ENCODE measurements at places on chromosomes 11 and 22.
A peak's percentile ranks its signal among the peaks of the same experiment; 100 is the strongest.

DNA sequence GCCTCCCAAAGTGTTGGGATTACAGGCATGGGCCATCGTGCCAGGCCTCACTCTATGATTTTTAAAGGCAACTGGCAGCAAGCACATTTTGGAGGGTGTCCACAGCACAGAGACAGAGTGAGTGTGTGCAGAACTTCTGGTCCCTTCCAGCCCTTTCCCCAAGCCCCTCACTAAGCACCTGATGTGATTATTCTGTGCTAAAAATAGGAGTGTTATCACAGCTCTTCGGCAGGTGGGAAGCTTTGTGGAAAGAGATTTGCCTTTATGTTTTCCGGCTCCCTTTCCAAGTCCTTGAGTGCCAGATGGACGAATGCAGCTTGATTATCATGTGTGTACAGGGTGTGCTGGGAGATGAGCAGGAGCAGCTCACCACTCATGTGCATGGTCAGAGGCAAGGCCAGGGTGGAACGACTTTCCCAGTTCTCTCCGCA is 310.8 kb downstream of the DDX10 start:
- no peak for DNase-seq

GRCh38 chr11:116194156-116194904 is 578.5 kb downstream of the BUD13 start:
- DNase-seq, result no peak

DNA sequence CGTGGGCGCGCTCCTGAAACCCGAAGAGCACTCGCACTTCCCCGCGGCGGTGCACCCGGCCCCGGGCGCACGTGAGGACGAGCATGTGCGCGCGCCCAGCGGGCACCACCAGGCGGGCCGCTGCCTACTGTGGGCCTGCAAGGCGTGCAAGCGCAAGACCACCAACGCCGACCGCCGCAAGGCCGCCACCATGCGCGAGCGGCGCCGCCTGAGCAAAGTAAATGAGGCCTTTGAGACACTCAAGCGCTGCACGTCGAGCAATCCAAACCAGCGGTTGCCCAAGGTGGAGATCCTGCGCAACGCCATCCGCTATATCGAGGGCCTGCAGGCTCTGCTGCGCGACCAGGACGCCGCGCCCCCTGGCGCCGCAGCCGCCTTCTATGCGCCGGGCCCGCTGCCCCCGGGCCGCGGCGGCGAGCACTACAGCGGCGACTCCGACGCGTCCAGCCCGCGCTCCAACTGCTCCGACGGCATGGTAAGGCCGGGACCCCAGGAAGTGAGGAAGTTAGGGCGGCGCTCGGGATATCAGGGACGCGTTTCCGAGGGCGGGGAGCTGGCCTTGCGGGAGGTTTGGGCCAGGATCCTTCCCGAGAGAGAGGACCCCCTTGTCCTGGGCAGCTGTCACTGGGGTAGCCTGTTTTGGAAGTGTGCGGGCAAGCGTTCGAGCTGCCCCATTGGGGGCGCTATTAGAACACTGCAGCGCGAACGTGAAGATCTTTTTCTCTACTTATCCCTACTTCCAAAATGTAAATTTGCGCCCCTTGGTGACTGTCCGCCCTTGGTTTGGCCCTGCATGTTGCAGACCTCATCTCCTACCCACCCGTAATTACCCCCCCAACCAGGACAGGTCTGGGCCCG is 796 bp downstream of the MYOD1 start:
- no peak for DNase-seq

- DNase-seq, result no peak
These were observed 122.5 kb downstream of the OPCML start for GRCh38 chr11:133409799-133410198.

DNA sequence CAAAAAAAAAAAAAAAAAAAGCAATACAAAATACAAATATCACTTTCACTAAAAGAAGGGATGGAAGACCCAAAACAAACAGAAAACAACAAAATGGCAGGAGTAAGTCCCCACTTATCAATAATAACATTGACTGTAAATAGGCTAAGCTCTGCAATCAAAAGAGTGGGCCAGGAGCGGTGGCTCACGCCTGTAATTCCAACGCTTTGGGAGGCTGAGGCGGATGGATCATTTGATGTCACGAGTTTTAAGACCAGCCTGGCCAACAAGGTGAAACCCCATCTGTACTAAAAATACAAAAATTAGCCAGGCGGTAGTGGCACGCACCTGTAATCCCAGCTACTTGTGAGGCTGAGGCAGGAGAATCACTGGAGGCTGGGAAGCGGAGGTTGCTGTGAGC is 9.8 kb upstream of the PPP6R3 start:
- DNase-seq, result no peak

GRCh38 chr11:77003963-77004362 is 30.2 kb upstream of the B3GNT6 start:
- DNase-seq, result no peak

- DNase-seq, result no peak
These were observed 27.9 kb upstream of the RIC3 start for GRCh38 chr11:8196749-8197148.

- no peak for DNase-seq
These were observed 26.6 kb downstream of the ZBED4 start for GRCh38 chr22:49880281-49880680.

GRCh38 chr22:31055117-31055634 is 25.9 kb upstream of the SMTN start:
- DNase-seq, result no peak

- no peak for DNase-seq
These were observed 107.5 kb downstream of the NAV2 start for GRCh38 chr11:19820100-19820499.

DNA sequence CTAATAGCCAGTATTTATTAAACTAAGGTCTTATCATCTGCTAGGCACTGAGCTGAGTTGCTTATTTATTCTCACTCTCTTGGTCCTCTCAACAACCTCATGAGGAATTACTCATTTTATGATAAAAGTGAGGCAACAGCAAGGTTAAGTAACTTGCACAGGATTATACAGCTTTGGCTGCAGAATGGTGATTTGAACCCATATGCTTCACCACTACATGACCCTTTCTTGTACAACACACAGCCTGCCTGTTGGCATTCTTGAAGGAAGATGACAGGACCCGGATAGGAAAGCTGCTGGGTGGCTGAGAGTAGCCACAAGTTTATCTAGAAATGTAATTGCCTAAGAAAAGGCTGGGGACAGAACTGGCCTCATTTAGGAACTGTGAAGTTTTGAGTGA is 5.3 kb upstream of the PARVA start:
- no peak for DNase-seq

DNA sequence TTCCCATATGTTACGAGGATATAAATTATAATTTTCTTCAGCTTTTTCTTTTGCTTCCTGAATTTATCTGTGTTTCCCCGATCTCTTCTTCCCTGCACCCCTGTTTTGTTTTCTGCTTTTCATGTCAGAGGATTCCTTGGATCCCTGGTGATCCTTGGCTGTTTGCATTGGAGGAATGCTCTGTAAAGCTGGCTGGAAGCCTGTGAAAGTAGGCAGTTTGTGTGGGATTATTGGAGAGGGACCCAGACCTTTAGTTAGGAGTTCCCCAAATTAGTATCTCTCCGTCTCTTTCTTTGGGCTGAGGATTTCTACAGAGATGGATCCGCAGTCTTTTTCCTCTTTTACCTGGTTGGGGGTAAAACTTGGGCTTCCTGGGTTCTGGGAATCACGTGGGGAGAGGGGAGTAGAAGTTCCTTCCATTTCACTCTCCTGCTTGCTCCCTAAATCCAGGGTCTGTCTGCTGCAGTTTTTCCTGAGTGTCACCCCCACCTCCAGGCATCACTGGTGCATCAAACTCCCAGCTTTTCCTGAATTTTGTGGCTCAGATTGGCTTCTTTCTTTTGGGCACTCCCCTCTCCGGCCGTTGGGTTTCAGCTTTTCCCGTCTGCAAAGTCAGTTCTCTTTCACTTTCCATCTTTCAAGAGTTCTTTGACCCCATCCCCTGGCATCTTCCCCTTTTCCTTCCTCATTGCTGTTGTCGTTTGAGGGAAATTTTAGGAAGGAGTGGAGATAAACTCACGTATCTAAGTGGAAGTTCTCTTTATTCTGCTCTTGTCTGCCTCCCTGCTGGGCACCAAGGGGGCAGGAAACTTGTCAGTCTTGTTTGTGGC is 79.1 kb upstream of the ALX4 start:
- DNase-seq, result no peak

GRCh38 chr11:34823639-34824038 is 92.5 kb downstream of the APIP start:
- DNase-seq, result no peak

DNA sequence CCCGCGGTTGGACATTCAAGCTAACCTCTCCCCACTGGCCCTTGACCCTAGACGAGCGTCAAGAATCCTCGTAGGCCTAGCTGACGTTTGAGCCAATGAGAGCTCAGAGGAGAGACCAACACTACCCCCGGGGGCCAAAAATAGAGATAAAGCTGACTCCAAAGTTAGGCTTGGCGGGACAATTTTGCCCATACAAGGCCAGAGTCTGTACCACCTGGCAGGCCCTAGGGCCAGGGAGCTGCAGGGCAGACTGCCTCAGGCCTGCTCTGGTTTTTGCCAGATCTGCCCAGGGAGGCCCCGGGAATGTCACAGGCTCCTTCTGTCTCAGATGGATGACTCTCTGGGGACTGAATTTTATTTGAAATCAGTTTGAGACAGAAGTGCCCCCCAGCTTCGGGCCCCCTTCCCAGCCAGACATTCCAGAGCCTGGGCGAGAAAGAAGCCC is 40.8 kb upstream of the ACCSL start:
- DNase-seq, result no peak

DNA sequence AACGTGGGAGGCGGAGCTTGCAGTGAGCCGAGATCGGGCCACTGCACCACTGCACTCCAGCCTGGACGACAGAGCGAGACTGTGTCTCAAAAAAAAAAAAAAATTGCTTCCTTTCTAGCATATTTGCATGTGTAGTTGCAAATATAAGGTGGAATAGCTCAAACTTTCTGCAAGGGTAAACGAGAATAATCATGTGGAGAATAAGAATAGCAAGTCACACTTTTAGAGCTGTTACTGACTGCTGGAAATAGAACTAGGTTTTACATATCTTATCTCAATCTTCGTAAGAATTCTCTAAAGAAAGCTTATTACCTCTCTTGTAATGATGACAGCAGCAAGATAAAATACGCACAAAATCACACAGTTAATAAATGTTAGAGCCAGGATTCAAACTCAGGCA is 1.6 kb downstream of the L3MBTL2 start:
- no peak for DNase-seq

DNA sequence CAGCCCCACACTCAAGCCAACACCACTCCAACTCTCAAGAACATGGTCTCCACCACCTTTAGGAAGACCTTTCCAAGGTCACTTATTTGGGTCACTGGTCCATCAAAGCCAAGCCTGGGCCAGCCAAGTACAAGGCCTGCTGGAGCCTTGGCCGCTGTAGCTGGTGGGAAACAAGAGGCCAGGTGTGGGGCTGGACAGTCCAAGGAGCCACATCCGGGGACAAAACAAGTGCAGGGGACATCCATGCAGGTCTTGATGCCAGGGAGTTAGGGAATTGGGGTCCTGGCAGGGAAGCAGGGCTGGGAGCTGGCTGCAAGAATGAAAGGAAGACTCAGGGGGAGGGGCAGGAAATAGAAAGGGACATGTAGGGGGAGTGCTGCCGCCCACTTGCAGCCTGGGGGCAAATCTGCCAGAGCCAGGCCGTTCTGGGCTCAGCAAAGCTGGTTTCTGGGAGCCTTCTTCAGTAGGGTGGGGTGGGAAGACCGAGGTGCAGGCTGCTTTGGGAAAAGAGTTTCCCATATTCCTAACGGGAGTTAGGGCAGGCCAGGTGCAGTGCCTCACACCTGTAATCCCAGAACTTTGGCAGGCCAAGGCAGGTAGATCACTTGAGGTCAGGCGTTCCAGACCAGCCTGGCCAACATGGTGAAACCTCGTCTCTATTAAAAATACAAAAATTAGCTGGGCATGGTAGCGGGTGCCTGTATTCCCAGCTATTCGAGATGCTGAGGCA is 69.5 kb upstream of the ATXN10 start:
- DNase-seq, result no peak

- no peak for DNase-seq
These were observed 150.8 kb upstream of the MTMR2 start for GRCh38 chr11:96074551-96075310.

GRCh38 chr11:123478352-123478987 is 48.4 kb downstream of the GRAMD1B start:
- DNase-seq, result peak; percentile 74

DNA sequence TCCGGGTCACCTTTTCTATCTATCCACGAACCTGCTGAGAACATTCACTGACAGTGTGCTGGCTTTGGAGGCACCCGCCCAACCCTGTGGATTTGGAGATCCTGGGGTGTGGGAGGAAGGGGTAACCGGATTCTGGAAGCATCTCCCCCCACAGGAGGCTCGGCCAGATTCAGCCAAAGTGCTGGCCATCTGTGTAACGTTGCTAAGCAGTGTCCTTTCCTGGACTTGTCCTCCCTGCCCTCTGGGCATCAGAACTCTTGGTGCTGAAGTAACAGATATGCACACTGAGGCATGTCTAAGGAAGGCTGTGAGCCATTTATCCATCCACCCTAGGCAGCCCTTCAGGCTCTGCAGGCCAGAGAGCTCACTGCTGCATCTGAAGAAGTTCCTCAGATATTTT is 85.7 kb downstream of the SNX19 start:
- no peak for DNase-seq

DNA sequence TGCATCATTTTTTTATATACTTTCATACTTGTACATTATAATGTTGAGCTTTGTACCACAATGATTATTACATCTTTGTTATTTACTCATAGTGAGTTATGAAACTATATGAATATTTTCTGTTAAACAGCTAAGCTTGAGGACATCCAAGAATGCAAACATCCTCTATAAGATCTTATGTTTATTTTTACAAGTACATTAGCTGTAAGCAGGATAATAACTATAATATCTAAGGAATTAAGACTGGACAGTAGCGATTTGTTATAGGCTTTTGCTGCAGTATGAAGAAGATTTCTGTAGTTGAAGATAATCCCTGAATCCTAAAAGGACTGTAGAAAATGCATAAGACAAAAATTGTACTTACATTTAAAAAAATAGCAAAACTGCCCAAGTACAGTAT is 176.0 kb downstream of the METTL15 start:
- DNase-seq, result no peak

GRCh38 chr11:116838321-116839084 is 1.1 kb upstream of the APOA1 start:
- DNase-seq, result no peak

- no peak for DNase-seq
These were observed 4.9 kb downstream of the PSMD13 start for GRCh38 chr11:241634-242033.

All from SW 1271 (cell line).